Retina (tissue), 1 donor: ENCODE measurements at places on chromosomes 2 and 18.

- DNase-seq: peak; percentile 17
Measured at GRCh38 chr18:37398248-37398920, 167.2 kb downstream of the CELF4 start.

DNA sequence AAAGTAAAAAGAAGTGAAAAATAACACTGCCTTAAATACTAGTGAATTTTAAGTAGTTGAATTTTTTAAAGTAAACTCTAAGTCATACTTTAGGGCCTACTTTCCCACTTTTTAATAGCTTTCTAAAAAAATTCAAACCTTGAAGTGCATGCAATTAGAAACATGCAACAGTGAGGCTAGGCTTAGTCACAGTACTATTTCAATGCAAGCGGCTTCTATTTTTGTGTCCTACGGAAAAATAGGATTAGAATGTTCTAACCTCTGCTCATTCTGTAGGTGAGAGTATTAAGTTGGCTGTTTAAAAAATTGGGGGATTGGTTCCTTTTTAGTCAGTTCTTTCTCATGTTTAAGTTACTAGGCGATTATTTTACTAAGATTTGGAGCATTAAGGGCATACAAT is 39.1 kb upstream of the PSMD14 start:
- no peak for DNase-seq

DNA sequence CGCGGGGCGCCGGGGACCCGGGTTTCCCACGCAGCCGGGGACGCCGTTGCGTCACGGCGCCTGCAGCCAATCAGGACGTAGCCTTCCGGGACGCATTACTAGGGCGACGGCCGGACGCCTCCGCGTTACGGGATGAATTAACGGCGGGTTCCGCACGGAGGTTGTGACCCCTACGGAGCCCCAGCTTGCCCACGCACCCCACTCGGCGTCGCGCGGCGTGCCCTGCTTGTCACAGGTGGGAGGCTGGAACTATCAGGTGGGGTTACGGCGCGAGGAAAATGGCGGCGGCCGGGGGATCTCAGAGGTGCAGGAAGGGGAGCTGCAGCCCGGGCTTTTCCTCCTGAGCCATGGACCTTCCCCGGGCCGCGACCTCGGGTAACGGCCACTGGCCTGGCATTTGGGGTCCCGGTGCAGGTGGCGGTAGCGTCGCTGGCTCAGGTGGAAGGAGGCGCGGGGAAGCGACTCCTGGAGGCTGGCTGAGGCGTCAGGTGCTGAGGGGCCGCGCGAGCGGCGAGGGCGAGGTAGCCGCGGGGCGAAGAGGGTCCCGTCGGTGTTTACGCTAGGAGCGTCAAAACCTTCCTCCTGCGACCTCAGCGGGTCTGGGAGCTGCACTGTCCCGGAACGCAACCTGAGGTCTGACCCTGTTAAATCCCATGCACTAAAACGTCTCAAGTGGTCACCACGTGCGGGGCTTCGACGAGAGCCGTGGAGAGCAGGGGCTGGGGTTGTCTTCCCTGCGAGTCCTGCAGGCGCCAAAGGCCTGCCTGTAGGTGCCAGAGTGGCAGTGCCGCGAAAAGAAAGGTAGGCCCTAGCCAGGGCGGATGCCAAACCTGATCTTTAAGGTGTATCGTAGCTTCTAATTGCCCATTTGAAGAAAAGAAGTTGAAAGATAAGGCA is at the start of gene LCLAT1:
Gene LCLAT1 (plus strand): TSS at position 98 of the 897 bp plus-strand sequence. CDS start 78,345 bp downstream, outside the sequence.
- DNase-seq: peak; percentile 94

DNA sequence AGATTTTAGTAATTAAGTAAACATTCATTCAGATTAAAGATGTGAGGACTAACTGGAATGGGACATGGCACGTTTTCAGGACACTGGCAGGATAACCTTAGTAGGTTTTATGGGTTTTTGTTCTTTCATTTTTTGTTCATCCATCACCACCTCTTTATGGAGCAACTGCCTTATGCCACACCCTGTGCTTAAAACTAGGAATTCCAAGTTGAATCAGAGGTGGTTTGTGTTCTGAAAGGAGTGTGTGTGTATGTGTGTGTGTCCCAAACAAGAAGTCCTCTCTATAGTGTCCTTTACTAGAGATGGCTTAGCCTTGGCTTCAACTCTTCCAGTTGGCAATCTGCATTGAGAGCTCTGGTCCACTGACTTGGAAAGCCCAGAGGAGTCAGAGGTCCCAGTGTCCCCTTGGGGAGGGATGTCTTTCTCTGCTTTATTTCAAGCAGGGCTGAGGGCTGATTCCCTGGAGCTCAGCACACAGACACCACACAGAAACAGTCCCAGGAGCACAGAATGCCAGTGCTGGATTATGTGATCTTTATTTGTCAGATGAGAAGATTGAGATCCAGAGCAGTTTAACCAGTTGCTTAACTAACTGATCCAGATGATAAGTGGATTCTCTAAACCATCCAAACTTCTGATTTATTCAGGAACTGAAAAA is 25.2 kb downstream of the RHOB start:
- DNase-seq: no peak

GRCh38 chr2:24920098-24920808 is at the start of gene ADCY3:
Gene ADCY3, minus strand, starts transcription at chr2:24920237. Its CDS starts 1,250 bp downstream, at chr2:24918987.
- DNase-seq: peak; percentile 73

DNA sequence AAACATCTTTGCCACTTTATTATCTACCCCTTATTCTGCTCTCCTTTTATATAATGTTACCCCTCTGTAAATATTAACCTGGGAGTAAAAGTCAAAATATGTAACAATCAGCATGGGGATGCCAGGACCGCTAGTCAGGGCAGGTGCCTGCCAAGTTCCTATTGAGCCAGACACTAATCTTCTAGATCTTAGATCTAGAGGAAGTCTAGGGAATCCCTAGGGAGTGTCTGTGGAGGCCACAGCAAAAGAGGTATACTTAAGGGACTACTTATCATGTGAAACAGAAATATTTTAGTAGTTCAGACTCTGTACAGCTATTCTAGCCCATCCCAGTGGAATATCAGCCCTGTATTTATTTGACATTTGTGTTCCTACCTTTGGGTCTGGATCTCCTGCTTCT is 600.8 kb upstream of the CDH2 start:
- no peak for DNase-seq

GRCh38 chr2:240597419-240598181 is 11.1 kb downstream of the CAPN10 start:
- no peak for DNase-seq

DNA sequence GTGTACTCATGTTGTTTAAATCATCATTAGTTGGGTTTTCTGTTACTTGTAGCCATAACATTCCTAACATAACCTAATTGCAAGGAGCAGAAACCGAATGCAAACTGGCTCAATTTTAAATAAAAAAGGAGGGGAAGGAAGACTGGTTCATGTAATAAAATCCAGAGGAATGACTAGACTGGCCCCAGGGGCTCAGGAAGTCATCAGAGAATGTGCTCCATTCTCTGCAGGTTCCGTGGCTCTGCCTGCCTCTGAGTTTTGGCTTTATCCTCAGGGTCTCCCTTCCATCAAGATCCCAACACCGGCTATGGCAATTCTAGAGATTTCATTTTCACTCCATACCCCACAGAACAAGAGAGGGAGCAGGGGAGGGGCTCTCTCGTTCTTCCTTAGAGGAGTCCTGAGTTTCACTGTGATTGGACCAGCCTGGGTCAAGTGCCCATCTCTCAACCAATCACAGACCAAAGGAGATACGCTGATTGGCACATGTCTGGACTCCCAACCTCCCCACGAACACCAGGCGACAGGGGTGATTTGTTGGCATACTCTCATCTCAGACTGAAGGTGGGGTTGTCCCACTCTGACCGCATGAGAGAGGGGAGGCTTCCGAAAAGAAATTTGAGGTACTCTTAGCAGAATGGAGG is 64.8 kb downstream of the NPPC start:
- DNase-seq: no peak

DNA sequence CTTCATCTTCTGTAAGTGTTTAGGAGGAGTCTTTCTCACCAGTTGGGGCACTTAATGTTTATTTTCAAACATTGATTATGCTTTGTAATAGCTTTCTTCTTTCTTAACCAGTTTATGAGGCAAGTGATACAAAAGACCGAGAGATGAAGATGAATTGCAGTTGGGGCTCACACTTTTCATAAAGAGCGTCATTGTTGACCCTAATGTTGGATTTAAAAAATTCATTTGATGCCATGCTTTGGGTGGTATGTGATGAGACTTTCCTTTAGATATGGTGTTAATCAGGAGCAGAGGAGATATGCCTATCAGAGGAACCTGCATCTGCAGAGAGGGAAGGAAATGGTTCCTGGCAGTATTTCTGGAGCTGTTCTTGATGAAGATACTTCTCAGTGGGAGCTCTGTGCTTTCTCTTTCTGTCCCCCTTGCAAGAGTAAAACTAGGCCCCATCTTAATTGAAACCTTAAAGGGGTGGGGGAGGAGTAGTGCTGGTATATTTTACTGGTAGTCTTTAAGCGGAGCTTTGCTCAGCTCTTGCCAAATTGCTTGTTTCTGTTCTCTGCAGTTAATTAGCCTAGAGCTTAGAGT is 2.3 kb downstream of the EML4 start:
- peak; percentile 20 for DNase-seq
